CD4-positive, CD25-positive, alpha-beta regulatory T cell (primary cell): ENCODE measurements at places on chromosomes 13 and 19.

DNA sequence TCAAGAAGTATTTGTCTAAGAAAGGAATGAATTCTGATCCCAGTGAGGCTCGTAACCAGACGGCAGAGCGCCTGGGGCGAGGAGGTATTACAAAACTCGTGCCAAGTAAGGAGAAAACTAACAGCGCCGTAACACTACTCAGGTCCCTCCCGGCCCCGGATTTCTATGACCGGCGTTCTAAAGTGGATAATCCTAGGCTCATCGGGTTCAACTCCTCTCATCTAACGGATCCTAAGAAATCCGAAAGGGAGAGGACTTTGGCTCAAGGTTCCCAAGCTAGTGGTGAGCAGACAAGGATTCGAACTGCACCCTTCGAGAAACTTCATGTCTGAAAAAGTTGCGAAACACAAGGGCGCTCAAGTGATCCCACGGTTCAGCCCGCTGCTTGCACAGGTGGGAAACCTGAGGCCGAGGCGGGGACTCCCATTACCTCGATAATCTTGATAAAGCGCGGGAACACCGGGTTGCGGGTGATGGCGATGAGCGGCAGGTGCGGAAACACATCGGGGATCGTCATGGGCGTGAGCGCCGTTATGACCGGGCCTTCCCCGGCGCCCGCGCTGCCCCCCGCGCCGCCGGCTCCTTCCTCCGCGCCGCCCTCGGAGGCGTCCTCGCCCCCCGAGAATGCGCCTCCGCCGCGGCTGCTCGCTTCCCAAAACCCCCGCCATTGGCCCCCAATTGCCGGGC lies 529 bp downstream of the LONP1 start:
- DNase-seq: no peak

DNA sequence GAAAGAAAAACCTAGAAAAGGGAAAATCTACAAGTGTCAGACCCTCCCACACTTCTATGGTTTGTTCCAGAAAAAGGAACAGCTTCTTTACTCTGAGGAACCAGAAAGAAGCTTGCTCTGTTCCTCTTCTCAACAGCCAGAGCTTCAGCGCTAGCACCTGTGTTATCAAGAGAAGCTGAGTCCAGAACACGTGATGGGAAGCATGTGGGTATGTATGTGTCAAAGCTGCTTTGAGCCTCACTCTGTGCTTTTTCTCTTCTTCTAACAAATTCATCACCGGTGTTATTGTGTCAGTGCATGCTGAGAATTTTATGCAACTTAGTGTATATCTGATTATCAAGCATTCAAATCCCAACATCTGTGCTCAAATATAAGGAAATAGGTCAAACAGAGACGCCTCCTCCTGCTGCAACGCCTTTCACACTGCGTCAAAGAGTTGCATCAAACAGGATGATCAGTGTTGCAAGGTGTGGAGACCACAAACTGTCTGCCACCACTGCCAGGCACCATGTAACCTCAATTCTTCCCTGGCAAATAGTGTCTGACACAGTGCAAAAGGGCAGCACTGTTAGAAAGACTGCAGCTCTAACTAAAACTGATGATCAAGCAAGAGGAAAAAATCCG lies 83.9 kb downstream of the LRRC63 start:
- DNase-seq: peak; percentile 15

DNA sequence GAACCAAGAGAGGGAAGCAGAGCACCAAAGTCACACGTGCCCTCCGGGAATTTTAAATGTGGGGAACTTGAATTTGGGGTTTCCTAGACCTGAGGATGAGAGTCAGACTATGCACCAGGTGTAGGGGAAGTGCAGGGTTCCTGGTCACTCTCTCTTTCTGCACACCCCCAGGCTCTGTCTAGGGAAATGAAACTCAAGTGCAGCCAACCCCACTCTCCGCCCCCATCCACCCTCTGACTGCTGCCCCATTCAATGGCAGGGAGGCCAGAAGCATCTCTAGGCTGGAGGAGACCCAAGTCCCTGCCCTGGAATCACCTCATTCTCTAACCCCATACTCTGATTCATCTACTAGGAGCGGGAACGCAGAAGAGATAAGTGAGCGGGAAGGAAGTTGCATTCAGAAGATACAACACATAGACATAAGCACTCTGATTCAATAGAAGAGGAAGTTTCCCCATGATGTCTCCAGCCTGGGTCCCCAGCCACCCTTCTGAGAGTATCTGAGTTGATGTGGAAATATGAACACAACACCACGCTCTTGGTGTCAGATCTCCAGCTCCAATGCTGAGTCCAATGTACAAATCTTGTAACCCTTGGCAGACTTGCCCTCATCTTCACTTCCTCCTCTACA lies 4.7 kb upstream of the SIGLEC14 start:
- no peak for DNase-seq

- no peak for DNase-seq
Measured at GRCh38 chr19:38528213-38528755, 89.5 kb downstream of the MAP4K1 start.

GRCh38 chr13:111272117-111272516 lies 48.3 kb upstream of the TEX29 start:
- no peak for DNase-seq
